ENCODE measurements at places on chromosomes 12 and 14.

- no peak for DNase-seq
Measured at GRCh38 chr14:89771251-89771650, 183.3 kb downstream of the EFCAB11 start.

DNA sequence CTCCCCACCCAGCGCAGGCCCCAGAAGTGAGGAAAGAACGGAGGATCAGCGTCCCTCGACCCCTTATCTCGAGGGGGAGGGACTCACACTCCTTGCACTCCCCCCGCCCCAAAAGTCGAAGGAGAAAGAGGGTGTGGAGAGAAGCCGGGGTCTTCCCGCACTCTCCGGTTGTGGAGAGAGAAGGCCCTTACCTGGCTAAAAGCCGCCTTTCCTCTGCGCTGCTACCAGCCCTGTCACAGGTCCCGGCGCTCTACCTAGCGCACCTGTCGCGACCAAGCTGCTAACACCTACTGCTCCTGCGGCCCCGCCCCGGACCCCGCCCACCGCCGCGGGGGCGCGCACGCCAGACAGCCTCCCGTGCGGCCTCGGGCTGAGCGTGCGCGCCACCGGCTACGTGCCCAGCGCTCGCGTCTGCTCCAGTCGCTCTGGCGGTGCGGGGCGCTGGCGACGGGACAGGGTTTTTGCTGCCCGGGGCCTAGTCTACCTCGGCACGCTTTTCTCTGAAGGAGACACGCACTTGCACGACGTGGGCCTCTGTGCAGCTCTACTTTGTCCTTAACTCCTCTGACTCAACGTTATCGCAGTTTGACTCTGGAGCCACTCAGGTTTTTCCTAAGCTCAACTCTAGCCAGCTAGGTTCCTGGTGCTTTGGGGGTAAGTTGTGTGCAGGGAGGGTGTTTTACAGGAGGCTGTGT, at the start of gene LIMA1:
Gene LIMA1 (minus strand): TSS at position 292 of the 695 bp plus-strand sequence. CDS start 34,769 bp downstream, outside the sequence.
- peak; percentile 79 for DNase-seq

DNA sequence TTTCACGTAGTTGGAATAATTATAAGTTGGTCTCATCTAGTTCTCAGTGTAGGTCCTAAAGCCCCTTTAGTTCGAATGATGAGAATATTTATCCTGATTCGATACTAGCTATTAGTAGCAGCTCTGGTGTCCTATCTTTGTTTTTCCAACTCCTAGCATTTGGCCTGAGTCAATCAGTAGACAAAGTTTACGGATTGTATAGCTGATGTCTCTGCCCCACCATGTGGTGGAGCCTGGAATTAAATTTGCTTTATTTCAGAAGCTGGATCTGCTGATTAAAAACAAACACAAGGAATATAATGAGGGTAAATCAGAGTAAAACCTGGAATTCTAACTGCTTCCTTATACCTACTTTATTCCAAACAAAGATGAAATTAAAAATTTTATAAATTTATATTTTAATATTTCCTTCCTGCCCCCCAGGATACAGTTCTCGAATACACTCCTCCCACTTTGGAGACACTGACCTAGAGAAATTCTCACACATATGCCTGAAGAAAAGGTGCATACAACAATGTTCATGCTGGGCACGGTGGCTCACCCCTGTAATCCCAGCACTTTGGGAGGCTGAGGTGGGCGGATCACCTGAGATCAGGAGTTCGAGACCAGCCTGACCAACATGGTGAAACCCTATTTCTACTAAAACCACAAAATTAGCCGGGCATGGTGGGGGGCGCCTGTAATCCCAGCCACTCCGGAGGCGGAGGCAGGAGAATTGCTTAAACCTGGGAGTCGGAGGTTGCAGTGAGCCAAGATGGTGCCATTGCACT, 7.6 kb upstream of the BRMS1L start:
- no peak for DNase-seq

DNA sequence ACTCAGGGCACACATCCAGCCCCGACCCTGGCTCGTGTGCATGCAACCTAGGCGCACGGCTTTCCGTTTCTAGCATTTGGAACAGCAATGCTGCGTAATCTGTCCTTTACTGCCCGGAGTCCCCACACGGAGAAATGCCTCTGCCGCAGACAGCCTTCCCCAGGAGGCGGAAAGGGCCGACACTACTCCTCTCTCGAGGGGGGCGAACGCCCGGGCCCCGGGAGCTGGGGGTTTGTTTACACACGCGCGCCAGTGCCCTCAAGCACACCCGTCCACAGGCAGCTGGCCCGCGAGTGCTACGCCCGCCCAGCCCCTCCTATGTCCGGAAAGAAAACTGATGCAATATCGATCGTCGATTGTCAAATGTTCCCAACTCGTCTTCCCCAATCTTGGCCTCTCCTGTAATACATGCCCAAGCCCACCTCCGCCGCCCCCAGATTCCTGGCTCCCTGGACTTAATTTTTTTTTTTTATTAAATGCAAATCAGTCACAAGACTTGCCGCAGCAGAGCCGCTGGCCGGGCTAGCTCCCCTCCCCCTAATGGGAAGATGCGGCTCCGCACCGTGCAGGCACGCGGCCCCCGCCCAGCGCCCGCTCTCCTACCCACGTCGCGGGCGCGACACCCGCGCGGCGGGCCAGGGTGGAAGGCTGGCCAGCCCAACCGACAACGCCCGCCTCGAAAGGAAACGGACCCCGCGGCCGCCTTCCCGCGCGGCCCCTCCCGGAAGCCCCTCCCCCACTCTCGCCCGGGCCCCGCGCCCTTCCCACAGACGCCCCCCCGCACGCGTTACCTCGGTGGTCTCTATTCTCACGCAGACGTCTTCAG, 642 bp downstream of the SLC38A2 start:
- DNase-seq: no peak

GRCh38 chr14:58152014-58152857, at the start of gene ARMH4:
ARMH4 (minus strand) TSS chr14:58152213; CDS start chr14:58139358, 12,855 bp downstream.
- peak; percentile 74 for DNase-seq

GRCh38 chr14:23936084-23936829, 17.3 kb upstream of the DHRS4 start:
- DNase-seq: no peak

- no peak for DNase-seq
Measured at GRCh38 chr12:42039577-42039976, 105.1 kb downstream of the GXYLT1 start.
